SJSA1 (cell line): ENCODE measurements at places on chromosomes 7 and 10. TPM values are rescaled to one million over a fixed set of nuclear protein-coding genes. Genes with fewer than 3 reads are reported as not detected.

DNA sequence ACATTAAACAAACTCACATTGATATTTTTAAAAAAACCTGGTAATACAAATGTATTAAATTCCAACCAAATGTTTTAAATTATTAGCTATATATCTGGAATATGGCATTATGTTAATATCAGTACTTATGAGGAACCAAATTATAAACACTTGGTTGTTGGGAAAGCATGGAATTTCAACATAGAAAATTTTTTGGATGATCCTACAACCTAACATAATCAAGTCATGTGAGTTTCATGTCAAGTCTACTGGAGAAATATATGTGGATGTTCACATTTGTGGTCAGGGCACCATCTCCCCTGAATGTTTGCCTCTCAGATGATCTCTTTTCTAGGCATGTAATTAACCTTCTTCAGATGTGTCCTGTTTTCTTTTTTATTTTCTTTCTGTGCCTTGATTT is 5.2 kb upstream of the POT1 start:
- no peak for DNase-seq
- no peak overlapping the region for H3K27ac ChIP-seq
- H3K36me3 ChIP-seq = no peaks in the 10 kb centered on the region
- H3K4me3 ChIP-seq = no peak overlapping the region

GRCh38 chr7:77657427-77658224 is 38.6 kb upstream of the RSBN1L start:
- H3K36me3 ChIP-seq = peaks cover 10% of the 10 kb centered on the region
- no peak overlapping the region for H3K4me3 ChIP-seq
- no peaks in the 10 kb centered on the region for H3K4me1 ChIP-seq
- no peak overlapping the region for H3K27ac ChIP-seq

DNA sequence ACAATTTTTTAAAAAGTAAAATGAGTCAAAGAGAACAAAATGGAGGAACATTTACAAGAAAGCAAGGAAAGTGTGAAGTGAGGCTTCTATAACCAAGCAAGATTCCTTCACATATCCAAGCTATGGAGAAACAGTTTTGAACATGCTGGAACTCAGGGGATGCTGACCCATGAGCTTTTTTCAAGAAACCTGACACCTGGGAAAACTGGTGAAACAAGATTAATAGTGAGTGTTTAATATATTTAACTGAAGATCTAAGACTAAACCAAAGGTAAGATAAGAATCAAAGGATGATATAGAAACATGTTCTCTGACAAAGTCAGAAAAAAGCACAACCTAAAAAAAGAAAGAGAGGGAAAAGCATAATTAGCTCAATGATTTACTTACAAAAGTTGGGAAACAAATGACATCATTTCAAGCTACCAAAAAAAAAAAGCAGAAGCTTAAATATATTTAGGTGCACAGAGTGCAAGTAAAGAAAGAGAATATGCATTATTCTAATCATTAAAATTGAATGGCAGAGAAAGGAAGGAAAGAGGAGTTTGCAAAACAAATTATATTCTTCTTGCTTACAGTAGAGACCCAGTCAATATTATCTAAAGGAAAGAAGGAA is 24.9 kb downstream of the C7orf25 start:
- no peak for DNase-seq
- no peaks in the 10 kb centered on the region; the same call in 1 of the 2 replicates for H3K27me3 ChIP-seq
- H3K4me1 ChIP-seq = no peaks in the 10 kb centered on the region
- no peaks in the 10 kb centered on the region for H3K36me3 ChIP-seq
- no peak overlapping the region for H3K4me3 ChIP-seq

DNA sequence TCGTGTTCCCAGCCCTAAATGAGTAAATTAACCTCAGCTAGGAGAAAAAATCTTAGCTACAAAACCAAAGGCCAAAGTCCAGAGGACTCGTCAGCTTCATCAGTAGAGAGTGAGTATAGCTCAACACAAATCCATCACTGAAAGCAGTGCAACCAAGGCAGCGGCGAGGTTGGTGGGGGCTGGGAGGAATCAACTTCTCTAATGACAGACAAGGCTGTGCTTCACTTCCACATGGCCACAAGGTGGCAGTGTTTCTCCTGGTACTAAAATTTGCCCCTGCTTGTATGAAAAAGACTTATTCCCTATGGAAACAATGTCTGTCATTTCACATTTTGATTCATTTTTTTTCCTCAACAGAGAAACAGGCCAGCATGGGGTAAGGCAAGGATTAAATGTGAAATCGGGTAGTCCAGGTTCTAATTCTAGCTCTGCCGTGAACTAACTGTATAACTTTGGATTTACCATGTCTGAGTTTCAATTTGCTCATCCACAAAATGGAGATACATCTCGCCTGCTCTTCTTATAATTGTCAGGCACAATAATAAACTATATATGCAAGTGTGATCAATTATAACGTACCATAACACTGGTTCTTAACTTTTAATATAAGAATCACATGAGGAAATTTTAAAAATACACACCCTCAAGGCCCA is 39.3 kb downstream of the FAS start:
- no peaks in the 10 kb centered on the region for H3K27me3 ChIP-seq
- H3K36me3 ChIP-seq = no peaks in the 10 kb centered on the region
- DNase-seq = peak; percentile 63
- peaks cover 19% of the 10 kb centered on the region for H3K4me1 ChIP-seq
- no peak overlapping the region for H3K4me3 ChIP-seq
- H3K27ac ChIP-seq = no peak overlapping the region

DNA sequence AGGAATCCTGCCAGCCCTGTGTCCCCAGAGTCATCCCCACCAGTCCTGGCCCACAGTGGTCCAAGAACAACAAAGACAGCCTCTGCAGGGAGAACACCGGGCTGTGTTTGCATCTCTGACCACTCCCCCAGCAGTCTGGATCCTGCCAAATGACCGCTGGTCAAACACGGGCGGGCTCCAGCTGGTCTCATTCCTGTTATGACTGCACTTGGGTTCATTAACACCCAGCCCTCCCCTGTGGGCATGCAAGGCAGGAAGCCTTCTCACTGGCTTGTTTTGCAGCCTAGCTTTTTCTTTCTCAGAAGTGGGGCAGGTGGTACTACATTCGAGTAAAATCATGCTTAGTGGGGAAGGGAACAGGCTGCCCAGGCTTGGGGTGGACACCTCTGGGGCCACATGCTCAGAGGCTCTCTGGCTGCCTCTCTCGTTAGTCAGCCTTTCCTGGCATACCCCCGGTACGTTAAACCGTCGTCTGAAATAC is 190.0 kb downstream of the PLXNA4 start:
- H3K27me3 ChIP-seq = peaks cover 3% of the 10 kb centered on the region
- no peak for DNase-seq
- no peak overlapping the region for H3K4me3 ChIP-seq

GRCh38 chr10:109743574-109743973 is 179.7 kb downstream of the XPNPEP1 start:
- no peak overlapping the region for H3K4me3 ChIP-seq
- DNase-seq = no peak
- no peak overlapping the region for H3K27ac ChIP-seq

DNA sequence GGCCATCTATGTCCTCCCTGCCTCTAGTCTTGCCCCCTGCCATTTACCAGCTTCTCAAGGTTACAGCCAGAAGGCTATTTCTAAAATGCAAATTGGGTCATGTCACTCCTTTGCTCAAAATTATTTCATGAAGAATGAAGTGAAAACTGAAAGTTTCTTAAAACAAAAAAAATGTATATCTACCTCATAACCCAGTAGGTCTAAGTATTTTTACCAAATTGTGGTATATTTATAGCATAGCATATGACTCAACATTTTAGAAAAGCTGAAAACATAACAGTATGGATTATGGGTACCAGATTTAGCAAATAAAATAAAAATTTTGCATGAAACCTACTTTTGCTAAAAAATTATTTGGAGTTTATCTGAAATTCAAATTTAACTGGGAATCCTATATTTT is 78.4 kb downstream of the SLC16A9 start:
- DNase-seq = no peak
- no peak overlapping the region for H3K4me3 ChIP-seq
- no peaks in the 10 kb centered on the region for H3K36me3 ChIP-seq
- no peak overlapping the region for H3K27ac ChIP-seq
- H3K4me1 ChIP-seq = no peaks in the 10 kb centered on the region
- H3K27me3 ChIP-seq = 0 out of 2 replicates have a peak, but pooled peaks cover 4% of the 10 kb centered on the region

DNA sequence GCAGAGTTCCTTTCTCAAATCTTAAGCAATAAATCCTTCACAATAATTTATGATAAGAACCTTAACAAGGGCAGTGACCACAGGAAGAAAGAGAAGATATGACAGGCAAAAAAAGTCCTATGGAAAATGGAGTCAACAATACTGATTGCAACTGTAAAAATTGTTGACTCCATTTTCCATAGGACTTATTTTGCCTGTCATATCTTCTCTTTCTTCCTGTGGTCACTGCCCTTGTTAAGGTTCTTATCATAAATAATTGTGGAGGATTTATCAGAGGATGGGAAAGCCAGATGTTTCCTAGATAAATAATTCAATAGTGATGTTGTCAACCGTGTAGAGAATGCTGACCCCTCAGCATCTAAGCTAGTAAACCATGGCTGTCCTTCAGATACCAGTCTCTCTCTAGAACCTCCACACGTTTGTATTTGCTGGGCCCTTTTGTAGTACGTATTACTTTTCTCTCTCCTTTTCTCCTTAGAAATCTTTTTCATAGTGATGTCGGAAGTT is 172.6 kb upstream of the BET1 start:
- H3K27ac ChIP-seq = no peak overlapping the region
- H3K36me3 ChIP-seq = no peaks in the 10 kb centered on the region
- H3K4me1 ChIP-seq = no peaks in the 10 kb centered on the region
- DNase-seq = no peak
- H3K27me3 ChIP-seq = no peaks in the 10 kb centered on the region

DNA sequence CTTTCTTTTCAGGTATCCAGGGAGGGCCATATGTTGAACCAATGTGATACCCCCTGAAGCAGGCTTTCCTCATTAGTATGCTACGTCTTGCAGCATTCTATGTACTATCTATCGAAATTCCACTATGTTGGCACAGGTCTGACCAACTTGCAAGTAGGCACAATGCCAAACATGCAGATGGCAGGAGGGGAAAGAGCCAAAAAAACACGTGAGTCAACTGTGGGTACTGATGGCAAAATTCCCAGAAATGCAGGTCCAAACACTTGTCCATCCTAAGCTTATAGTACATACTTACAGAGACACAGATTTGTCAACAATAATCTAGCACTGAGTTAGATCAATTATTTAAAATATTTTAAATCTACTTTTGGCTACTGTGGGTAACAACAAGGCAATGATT is 394.9 kb downstream of the DGKB start:
- H3K27me3 ChIP-seq = no peaks in the 10 kb centered on the region
- no peaks in the 10 kb centered on the region for H3K36me3 ChIP-seq
- no peak overlapping the region for H3K4me3 ChIP-seq

- H3K27ac ChIP-seq = no peak overlapping the region
- DNase-seq = no peak
- H3K4me3 ChIP-seq = no peak overlapping the region
- no peaks in the 10 kb centered on the region for H3K27me3 ChIP-seq
- peaks cover 21% of the 10 kb centered on the region for H3K4me1 ChIP-seq
Measured at GRCh38 chr10:30431435-30431911, 2.5 kb upstream of the MAP3K8 start.

- H3K27me3 ChIP-seq = no peaks in the 10 kb centered on the region; the same call in 1 of the 2 replicates
- no peak overlapping the region for H3K4me3 ChIP-seq
- DNase-seq = no peak
- H3K36me3 ChIP-seq = no peaks in the 10 kb centered on the region
Measured at GRCh38 chr7:50497968-50498367, 47.8 kb upstream of the FIGNL1 start.

DNA sequence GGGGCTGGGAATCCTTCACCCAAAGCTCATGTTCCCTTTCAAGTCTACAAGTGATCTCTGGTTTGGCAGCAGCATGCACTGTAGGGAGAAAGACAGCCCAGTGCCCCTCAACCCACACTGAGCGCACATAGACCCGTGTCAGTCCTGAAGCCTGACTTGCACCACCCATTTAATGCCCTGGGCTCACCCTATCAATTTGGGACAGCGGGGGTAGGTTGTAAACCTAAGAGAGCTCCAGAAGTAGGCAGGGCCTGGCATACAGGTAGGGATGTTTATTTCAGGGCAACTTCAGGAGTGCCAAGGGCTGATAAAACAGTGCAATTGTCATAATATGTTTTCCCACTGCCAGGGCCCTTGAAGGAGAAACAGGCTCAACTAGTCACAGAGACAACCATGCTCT is 3.5 kb upstream of the ATP6V0E2 start:
- DNase-seq = no peak
- no peak overlapping the region for H3K27ac ChIP-seq
- H3K4me3 ChIP-seq = no peak overlapping the region

DNA sequence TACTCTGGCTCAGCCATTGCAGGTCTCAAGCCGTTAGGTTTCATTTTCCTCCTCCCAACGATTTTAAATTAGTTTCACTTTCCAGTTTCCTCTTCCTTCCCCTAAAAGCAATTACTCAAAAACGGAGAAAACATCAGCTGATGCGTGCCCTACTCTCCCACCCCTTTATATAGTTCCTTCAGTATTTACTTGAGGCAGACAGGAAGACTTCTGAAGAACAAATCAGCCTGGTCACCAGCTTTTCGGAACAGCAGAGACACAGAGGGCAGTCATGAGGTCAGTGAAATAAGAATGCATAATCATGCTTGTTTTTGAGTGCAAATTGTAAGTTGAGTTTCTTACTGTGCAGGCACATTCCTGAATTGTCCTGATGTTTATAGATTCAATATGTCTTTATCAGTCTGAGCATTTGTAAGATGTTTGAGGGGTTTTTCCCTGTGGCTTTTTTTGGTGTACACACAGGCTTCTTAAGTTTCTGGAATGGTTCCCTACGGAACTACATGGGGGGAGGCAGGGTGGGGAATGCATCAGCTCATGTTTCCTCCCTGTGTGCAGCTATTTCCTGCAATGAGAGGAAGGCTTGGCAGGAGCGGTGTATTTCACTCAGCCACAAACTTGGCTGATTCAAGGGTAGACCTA is at the start of gene IFIT3:
Gene IFIT3, plus strand, starts transcription at position 195 of the 639 bp plus-strand sequence. Its CDS starts 77 bp downstream, at position 272.
- H3K27me3 ChIP-seq = no peaks in the 10 kb centered on the region
- H3K4me1 ChIP-seq = peaks cover 27% of the 10 kb centered on the region
- peak within 1 kb of the TSS; percentile 99 for H3K27ac ChIP-seq
- DNase-seq = peak; percentile 92

- no peak for DNase-seq
- no peaks in the 10 kb centered on the region for H3K4me1 ChIP-seq
- H3K4me3 ChIP-seq = no peak overlapping the region
- no peak overlapping the region for H3K27ac ChIP-seq
Measured at GRCh38 chr10:112330607-112331160, 43.2 kb upstream of the ACSL5 start.

C10orf105 gene
- total RNA-seq = not detected in 2 replicates

TLL2 gene
- total RNA-seq = not detected in 2 replicates

AMZ1 gene
- total RNA-seq = 1.3 TPM in 1 of 2 replicates, not detected in the other

TSPAN13 gene
- 57.9 and 64.3 TPM in 2 replicates for total RNA-seq

WAPL gene
- 38.7 and 50.2 TPM in 2 replicates for total RNA-seq

PHF14 gene
- 26.9 and 44.5 TPM in 2 replicates for total RNA-seq

POLD2 gene
- total RNA-seq = 84.9 and 96.1 TPM in 2 replicates

DHX32 gene
- 31.0 and 51.8 TPM in 2 replicates for total RNA-seq

TUBB8 gene
- total RNA-seq = 0.28 and 0.68 TPM in 2 replicates
